ENCODE measurements at places on chromosomes 3 and 15.

DNA sequence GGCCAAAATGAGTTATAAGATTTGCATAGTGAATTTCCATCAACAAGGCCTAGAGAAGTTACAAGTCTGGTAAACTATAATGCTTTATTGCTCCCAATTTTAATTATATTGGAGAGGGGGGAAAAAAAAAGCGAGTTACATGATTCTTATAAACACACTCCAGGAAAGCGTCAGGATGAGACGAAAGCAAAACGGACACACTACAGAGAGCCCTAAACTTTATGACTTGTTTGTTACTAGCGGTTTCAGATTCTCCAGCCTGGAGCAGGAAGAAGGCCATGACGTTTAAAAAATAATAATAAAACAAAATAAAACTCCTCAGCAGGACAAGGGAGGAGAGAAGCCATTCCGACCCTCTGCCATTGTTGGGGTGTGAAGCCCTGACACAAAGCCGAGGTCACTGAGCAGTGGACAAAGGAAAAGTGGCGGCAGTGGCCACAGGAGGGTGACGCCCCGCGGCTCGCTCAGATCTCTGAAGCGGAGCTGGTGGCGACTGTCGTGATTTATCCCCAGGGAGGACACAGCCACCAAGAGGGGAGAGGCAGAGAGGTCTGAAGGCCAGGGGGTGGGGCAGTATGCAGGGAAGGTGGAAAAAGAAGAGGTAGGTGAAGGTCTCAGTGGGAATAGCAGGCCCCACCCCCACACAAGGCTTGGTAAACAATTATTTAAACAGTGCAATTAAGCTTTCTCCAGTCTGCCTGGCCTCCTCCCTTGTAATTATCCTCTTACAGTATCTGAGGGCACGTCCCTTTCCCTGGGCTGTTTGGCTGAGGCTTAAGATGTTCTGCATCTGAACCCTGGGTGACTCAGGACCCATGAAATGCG is 45.3 kb downstream of the ADAMTS9 start:
- peak; percentile 86 for DNase-seq

DNA sequence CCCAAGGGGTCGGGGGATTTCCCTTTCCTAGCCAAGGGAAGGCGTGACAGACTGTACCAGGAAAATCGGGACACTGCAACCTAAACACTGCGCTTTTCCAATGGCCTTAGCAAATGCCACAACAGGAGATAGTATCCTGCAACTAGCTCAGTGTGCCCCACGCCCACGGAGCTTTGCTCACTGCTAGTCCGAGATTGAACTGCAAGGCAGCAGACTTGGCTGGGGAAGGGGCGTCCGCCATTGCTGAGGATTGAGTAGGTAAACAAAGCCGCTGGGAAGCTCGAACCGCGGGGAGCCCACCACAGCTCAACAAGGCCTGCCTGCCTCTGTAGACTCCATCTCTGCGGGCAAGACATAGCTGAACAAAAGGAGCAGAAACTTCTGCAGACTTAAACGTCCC is 72.3 kb upstream of the THRB start:
- no peak for DNase-seq

- no peak for DNase-seq
These were observed 8.7 kb upstream of the SUMF1 start for GRCh38 chr3:4475804-4476203.

DNA sequence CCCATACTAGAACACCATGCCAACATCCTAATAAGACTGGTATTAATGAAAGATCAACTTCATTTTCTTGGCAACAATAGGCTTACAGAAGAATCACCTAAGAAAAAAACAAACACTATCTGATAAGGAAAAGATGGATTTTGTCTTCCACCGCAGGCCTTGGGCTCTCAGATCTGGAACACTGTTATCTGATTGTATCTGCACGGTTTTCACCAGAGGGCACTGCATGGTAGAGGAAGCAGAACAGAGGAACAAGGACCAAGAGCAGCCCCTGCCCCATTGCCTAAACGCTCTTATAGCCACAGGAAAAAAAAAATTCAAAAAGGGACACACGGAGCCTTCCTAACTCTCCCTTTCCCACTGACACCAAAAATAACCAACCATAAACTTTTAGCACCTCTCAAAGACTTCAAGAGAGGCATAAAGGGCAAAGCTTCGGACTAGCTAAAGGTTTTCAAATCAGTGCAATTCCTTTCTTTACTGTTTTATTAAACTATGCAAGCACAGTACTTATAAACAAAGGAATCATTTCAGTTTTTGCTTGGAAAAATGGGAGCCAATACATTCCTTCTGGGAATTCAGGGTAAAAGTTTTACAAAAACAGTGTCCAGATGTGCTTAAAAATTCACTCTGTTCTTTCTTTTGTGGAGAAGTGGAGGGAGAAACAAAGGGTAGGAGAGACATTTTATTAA is 23.3 kb downstream of the IL17RD start:
- no peak for DNase-seq

DNA sequence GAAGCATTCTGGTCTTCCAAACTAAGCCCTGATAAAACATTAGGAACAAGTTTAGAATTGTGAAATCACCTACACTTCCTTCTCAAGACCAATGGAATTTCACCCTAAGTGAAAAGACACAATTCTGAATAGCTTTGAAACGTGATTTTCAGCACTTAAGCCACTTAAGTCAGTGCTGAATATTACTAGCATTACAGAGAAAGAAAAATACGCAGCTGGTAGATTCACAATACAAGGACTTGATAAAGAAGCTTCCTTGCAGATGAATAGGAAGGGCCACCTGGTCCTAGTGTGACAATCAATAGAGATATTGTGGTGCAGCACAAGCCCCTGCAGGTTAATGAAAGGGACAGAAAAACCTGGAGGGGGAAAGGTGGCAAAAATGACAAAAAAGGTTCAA is 353.1 kb upstream of the ALCAM start:
- no peak for DNase-seq

DNA sequence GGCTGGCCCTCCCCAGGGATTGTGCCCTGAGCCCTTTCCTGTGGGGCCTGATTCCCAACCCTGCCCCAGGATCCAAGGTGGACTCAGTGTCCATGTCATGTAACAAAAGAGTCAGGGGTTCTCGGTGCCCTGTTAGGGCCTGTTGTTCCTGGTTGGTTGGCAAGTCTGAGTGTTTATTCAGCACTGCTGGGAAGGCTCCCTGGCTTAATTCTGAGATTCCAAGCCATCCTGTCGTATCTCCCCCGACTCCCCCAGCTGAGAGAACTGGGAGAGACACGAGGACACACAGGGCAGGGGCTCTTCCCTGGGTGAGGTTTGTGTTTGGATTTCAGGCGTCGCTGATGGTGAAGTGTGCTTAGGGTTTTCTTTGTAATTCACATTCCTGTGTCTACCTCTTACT is 78.3 kb downstream of the EEFSEC start:
- no peak for DNase-seq

DNA sequence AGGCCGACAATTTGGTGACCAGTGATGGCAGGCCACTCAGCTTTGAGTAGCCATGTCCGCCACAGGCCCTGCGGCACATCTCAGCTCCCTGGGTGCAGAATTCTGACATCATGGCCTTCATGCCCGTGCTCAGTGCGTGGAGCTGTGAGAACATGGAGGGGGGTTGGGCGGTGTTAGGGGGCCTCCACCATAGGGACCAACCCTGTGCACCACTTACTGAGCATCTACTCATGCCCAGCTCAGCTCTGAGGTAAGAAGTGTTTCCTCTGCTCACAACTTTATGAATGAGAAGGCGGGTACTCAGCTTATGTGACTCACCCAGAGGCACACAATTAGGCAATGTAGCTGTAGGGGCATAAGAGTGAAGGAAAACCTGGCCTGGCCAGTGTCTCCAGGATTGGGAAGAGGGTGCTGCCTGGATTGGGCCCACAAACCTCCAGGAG is 10.5 kb downstream of the ACOX2 start:
- peak; percentile 33 for DNase-seq

GRCh38 chr3:95994338-95994737 is 820.1 kb upstream of the EPHA6 start:
- DNase-seq = no peak

DNA sequence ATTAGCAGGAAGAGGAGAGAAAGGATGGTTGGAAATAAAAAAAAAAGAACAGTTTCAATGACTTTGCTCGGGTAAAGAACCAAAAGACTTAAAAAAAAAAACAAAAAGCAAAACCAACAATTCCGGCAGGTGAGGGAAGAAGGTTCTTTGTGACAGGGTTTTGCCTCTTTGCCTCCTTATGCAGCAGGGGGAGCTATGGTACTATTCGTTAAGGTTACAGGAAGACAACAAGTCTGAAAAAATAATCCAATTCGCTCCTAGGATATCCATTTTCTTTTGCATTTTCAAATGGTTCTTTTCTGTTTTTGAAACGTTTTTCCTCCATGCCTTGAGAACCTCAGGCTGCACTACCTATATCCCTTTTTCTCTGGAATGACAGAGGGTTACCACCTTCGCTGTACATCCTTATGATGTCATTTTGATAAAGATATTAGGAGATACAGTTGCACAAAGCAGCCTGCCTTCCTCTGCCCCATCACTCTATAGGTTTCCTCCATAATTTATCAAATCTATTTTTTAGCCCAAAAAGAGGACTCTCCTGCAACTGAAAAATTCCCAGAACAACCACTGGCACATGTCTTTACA is 55.0 kb downstream of the CFAP20DC start:
- DNase-seq = peak; percentile 78

DNA sequence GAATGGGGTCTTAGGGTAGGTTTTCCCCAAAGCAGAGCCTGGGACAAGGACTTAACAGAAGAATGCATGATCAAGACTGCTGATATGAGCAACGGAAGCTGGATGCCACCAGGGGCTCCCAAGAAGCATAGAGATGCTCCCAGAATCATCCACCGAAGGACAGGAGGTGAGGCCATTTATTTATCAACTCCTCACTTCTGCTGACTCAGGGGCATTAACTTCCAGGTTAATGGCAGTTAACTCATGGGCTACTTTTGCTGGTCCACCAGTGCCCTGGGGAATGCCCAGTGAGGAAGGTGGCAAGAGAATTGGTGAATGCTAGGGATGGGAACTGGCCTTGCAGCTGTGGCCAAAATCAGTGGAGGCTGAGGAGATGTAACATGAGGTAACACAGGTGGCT is 27.8 kb downstream of the TAFA4 start:
- DNase-seq = no peak

GRCh38 chr3:143627336-143627735 is 220.9 kb downstream of the SLC9A9 start:
- no peak for DNase-seq

DNA sequence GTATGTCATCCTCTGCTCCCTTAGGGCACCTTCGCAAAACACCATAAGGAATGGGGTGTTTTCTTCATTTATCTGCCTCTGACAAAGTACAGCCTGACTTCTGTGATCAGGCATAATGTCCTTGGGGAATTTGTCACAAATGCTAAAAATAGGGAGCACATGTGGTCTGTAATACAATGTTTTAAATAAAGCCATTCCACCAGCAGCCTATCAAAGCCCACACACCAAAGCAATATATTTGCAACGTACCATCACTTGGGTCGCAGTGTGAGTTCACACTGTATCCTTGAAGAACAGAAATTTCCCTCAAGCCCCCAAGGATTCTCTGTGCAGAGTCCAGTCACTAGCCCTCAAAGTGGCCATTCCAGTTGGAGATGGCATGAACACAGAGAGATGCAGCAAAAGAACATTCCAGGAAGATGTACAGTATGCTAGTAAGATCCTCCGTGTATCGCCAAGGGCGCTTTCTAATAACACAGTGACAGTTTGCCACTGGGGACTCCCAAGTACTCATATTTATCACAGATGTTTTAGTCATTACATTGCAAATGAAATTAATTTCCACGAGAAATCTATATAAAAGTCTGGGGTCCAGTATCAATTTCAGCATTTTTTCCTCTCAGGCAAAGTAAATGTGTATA is 246.7 kb downstream of the MCTP2 start:
- no peak for DNase-seq

- DNase-seq = peak; percentile 50
These were observed 4.6 kb upstream of the TMEM44 start for GRCh38 chr3:194637541-194638400.

DNA sequence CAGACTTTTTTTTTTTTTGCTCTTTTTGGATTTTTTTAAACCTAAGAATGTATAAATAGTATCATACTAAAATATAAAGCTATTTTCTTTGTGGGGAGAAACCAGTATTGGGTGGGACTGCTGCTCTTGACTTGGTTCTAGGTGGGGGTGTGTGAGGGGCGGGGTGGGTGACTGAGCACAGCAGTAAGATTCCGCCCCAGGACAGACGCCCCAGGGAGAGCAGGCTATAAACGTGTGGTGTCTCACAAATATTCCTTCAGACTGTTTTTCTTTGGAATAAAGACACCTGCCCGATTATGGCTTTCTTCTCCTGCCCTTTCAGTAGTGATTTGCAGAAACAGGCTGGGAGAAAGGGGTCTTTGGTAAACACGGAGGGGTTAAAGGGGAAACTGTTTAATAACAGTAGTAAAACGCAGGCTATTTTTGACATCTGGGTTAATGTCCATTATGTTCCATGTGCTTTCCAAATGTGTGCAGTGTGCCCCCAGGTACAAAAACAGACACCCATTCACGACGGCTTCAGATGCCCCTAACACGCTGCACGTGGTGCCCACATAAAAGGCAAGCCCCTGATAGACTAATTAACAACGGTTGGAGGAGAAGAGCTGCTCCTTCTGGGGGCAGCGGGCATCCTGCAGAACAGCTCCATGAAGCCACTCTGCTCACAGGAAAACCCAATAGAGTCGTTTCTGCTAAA is 28.6 kb upstream of the WNT5A start:
- no peak for DNase-seq

GRCh38 chr15:32834156-32834555 is 116.4 kb downstream of the GREM1 start:
- no peak for DNase-seq

DNA sequence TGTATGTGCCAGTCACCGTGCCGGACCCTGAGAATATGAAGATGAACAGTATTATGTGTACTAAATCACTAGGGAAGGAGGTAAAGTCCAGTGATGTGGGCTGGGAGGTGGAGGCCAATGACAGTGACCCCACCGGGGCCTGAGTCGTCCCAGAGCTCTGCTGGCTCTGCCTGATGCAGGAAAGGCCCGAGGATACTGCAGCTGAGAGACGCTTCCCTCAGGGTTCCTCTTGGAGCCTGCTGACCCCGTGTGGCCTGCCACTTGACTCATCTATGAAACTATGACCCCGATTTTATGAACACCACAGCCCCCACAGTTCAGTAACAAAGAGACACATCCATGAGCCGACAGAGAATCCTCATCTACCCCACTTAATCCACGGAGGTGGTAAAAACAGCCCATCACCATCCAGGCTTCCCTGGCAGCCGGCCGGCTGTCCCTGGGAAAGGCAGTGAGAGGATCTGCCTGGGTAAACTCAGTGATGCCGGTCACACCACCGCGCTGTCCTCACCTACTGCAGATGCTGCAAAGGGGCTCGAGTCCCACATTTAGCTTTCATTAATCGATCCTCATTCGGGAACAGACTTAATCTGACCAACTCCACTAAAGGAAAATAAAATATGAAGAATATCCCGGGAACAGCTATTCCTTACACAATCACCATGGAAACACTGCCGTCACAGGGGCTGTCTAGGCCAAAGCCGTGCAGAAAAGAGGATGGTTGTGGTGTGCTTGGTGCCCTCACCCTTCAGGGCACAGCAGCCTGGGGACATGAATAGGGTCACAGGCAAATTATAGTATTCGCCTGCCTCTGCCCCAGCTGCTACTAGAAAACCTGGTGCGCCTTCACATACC is 82.9 kb downstream of the ARRDC4 start:
- no peak for DNase-seq

Measured in NCI-H82 (cell line).